NT2/D1 (cell line): ENCODE measurements at places on chromosomes 3 and 15.

- no peak for DNase-seq
Measured at GRCh38 chr3:31219131-31219843, 313.4 kb upstream of the STT3B start.

- DNase-seq: no peak
Measured at GRCh38 chr3:109117939-109118338, at the start of gene MORC1. Gene MORC1 (minus strand): TSS chr3:109118134. CDS start chr3:109118059, 75 bp downstream.

DNA sequence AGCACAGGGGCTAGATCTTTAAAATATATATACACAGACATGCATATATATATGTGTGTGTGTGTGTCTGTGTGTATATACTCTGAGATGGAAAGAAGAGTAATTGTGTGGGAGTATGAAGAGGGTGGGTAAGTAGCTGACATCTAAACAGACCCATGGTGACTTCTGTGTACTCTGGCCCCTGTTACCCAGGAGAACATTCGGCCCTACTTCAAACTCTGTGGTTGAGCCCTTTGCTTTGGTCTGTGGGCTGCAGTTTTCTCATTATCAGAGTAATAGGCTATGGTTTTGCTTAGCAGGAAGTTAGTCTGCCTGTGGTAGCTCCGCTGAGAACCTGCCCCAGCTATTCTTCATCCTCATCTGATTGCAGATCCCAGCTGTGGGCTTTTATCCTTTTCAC lies 141.4 kb downstream of the RBPMS2 start:
- no peak for DNase-seq

GRCh38 chr15:87322870-87323269 lies 933.7 kb downstream of the NTRK3 start:
- DNase-seq: no peak

- peak; percentile 36 for DNase-seq
Measured at GRCh38 chr3:118884748-118885206, 149.9 kb downstream of the IGSF11 start.

- DNase-seq: no peak
Measured at GRCh38 chr3:161101609-161102008, 3.5 kb downstream of the B3GALNT1 start.

GRCh38 chr3:187737006-187737367 lies 8.3 kb downstream of the BCL6 start:
- no peak for DNase-seq

DNA sequence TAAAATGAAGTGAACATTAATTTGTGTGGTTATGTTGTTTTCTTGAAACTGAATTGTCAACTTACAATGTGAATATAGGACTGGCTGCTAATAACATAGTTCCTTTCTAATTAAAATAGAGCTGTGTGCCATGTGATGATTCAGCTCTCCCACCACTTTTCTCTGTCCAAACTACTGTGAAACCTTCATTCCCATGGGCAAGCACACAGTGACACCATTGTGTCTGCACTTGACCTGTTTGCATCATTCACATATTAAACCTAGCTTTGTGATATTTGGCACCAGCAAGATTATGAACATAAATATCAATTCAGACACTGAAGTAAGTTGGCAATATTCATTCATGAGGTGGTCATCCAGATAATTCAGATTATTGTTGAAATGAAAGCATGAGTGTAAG lies 78.8 kb upstream of the TCF12 start:
- DNase-seq: no peak
